ENCODE measurements at places on chromosomes 1 and 21.
A peak's percentile ranks its signal among the peaks of the same experiment; 100 is the strongest.

- no peak for DNase-seq
Measured at GRCh38 chr1:55427606-55428005, 212.4 kb upstream of the USP24 start.

DNA sequence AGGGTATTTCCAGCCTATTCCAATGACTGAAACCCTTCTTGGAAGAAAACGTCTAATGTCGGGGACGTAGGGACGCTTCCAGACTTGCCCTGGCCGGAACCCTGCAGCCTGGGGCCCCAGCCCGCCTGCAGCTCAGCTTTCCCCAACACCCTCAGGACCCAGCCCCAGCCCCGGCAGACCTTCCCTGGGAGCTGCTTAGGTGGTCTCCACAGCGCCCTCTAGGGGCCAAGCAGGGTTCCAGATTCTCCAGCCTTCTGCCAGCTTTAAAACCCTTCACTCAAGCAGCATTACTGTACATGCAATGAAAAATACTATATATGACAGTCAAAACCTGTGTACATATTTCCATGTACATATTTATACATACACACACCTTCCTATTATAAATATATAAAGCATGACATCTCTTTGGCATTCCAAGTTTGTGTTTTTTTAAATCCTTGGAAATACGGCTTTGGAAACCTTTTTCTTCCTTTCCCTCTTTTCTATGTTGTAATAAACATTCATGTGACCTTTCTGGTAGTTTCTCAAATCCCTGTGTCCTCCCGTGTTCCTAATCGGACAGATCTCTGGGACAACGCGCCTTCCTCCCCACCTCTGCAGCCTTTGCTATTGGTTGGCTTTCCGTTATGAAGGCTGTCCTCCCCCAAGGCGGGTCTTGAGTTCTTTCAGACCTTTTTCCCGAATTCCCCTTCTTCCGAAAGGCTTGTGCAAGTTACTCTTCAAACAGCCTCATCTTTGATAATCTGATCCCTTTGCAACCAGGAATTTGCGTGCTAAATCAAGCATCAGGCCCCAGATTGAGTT, 60.3 kb downstream of the STUM start:
- DNase-seq, result peak; percentile 56

DNA sequence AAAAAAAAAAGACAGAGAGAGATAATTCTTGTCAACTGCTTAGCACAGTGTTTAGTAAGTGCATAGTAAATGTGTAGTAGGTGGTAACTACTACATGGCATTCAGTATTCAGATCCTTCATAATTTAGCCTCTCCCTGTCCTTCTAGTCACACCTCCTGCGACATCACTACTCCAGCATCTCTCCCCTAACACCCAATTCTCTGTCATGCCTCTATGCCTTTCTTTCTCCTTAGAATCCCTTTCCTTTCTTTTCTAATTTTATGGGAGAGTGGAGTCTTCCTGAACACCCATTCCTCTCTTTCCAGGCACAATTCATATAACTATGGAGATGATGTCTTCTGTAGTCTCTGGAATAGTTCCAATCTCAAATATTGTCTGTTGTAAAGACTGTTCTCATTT, 3.9 kb upstream of the VPS72 start:
- no peak for DNase-seq

GRCh38 chr1:70963374-70963773, 84.2 kb downstream of the PTGER3 start:
- DNase-seq, result no peak

- no peak for DNase-seq
Measured at GRCh38 chr1:183958958-183959357, 78.6 kb downstream of the COLGALT2 start.

- DNase-seq, result no peak
Measured at GRCh38 chr1:248696774-248697173, 5.8 kb downstream of the OR14I1 start.

GRCh38 chr1:36572142-36572715, 89.5 kb upstream of the CSF3R start:
- DNase-seq, result no peak

GRCh38 chr1:25541889-25542658, 1.3 kb upstream of the LDLRAP1 start:
- DNase-seq, result no peak

DNA sequence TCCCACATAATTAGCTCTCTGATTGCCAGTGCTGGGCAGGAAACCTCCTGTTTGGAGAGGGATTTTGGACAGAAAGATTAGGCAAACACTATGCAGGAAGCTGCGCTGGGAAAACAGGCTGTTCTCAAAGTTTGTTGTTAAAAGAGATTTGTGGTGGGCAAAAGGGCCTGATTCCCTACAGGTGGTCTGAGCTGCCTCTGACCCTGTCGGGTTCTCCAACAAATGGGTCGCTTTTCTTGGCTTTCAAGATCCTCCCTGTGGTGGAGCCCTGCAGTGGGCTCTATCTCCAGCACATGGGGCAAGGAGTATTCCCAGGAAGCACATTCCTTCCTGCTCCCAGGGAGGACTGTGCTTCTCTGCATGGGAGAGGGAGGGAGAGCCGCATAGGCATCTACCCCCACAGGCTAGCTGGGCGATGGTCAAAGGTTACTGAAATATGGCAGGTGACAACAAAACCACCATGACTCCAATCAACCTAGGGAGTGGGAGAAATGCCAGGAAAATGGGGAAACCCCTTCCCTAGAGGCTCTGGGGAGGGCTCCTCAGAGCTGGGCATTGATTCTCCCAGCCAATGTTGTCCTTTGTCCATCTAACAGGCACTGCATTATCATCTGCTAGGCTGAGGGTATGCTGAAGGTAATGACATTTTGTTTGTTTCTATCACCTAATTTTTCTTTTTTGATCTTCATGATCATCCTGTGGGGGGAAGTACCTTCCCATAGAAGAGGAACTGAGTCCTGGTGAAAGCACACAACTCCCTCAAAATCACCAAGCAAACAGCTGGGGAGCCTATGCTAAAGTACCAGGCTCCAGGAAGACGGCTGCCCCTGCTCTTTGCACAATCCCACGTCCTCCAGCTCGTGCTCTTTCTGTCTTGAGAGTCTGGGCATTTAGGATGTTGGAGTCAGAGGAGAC, 85.3 kb downstream of the PLXNA2 start:
- no peak for DNase-seq

DNA sequence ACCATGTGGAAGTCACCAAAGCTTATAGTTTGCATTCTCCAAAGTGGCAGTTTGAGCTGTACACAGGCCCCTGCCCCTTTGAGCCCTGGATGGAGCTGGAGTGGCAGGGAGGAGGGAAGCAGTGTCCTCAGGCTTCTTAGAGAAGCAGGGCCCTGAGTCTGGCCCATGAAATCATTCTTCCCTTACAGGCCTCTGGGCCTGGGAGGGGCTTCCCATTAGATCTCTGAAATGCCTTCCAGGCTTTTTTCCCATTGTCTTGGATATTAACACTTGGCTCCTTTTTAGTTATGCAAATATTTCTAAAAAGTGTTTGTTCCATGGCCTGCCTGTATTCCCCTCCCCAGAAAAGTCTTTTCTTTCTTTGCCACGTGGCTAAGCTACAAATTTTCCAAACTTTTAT, 10.0 kb upstream of the TRIM67 start:
- no peak for DNase-seq

DNA sequence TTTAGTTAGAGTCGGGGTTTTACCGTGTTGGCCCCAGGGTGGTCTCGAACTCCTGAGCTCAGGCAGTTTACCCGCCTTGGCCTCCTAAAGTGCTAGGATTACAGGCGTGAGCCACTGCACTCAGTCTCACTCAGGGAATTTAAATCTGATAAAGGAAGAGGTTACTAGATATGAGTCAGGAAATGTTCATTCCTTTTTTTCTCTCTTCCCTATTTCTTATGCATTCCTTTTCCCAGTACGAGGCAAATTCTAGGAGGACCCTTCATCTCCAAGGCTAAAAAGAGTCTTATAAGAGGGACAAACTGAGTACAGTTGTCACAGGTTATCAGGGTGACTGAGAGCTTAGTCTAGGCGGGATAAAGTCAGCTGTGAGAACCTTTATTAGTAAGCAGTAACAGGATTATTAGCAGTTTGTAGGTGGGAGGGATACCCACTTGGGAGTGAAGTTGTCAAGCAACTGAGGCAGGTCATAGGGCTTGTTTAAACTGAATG, 9.1 kb downstream of the MACF1 start:
- no peak for DNase-seq

DNA sequence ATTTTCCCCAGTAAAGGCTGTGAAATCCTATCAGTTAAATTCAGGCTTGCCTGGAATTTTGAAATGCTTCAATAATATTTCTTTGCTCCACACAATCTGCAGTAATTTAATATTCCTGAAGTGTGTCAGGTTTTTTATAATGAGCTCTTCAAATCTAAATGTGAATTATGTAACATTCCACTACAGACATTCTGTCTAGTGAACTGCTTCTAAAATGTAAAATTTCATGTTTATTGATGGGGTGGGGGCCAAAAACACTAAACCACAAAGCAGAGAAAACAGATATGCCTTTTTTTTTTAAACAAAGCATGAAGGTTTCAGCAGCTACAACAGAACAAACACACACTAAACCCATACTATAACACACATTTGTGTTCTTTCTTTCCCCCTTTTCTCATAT, 129.7 kb downstream of the DAB1 start:
- DNase-seq, result no peak

- no peak for DNase-seq
Measured at GRCh38 chr1:40636777-40637176, 28.7 kb downstream of the RIMS3 start.

DNA sequence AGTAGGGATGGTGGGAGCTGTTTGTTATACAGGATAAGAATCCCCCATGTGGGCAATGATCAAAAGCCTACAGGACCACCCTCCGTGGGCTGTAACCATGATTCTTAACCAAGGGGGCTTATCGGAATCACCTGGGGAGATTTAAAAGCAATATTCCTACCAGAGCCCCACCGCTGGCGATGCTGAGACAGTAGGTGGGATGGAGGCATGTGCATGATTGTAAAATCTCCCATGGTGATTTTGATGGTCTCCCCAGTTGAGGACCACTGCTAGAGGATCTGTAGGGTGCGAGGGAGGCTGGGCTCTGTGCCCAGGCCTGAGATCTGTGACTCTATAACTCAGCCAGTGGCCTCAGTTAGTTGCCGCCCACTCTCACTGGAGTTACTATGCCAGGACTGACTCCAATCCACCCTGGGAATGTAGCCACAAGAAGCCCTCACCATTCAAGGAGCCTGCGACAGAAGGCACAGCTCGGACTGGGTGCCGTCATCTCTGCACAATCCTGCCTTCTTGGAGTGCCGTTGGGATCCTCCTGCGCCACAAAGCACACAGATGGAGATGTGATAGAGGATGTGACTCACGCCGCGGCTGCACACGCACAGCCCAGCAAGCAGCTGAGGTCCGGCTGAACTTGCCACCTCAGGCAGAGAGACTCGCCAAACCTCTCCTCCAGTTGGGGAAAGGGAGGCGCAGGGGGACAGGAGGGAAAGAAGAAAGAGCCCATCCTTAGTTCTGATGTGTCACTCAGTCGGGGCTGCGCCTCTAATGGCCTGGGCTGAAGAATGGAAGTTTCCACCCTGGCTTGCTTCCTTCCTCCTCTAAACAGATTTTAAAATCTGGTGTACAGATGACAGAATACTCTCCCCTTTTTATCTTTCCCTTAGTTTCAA, 26.5 kb downstream of the AKNAD1 start:
- no peak for DNase-seq

GRCh38 chr1:11567244-11568065, 86.8 kb downstream of the FBXO2 start:
- no peak for DNase-seq

DNA sequence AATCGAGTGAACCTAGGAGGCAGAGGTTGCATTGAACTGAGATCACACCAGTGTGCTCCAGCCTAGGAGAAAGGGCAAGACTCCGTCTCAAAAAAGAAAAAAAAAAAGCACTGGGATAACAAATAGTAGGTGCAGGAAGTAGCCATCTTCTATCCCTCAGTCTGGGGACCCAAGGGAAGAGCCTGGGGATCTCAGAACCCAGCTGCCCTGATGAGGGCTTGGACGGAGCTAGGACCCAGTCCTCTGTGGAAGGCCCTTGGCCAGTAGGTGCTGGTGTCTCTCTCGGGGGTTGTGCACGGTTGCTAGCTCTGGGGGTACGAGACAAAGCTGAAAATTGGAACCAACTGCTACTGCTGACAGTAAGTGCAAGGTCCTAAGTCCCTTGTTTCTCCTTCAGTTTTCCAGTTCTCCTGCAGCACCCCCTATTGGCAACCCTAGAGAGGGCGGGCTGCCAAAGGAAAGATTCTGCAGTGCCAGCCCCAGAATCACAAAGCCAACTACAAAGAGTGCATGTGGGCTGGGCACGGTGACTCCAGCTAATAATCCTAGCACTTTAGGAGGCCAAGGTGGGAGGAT, 57.6 kb upstream of the KIF1B start:
- no peak for DNase-seq

- no peak for DNase-seq
Measured at GRCh38 chr21:36194024-36194423, 37.4 kb downstream of the DOP1B start.

GRCh38 chr1:22878626-22879025, 94.0 kb downstream of the LACTBL1 start:
- DNase-seq, result no peak
